ENCODE measurements at places on chromosomes 7 and 10.
A peak's percentile ranks its signal among the peaks of the same experiment; 100 is the strongest.

DNA sequence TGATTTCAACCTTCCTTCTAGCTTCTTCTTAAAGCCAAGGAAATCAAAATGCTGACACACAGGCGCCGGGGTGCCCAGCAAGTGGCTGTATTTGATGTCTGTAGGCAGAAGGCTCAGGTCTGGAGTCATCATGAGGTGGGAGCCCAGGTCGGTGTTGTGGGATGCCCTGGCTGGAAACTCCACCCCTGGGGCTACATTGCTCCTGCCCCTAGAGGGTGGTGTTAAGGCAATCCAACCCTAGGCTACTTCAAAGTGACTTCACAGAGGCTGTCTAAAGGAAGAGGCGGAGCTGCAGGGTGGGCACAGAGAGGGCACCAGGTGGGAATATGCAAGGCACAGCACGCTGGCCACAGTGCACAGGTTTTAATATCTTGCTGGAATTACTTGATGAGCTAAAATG, 200.9 kb downstream of the ADAM12 start:
- DNase-seq = no peak

DNA sequence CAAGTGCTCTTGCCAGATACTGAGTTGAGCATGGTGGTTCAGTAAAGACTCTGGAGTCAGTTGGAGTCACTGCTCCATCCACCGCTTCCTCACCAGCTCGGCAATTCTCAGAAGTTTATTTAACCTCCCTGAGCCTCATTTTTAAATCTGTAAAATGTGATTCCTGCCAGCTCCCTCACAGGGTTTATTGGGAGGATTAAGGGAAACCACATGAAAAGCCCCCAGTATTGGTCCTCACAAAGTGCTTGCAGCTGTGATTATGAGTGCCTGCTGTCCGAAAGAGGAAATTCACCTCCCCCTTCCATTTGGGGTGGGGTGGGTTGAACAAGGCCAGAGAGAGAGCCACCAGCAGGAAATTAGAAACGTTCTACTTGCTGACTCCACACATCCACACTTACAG, 99.0 kb downstream of the AOAH start:
- DNase-seq = no peak

DNA sequence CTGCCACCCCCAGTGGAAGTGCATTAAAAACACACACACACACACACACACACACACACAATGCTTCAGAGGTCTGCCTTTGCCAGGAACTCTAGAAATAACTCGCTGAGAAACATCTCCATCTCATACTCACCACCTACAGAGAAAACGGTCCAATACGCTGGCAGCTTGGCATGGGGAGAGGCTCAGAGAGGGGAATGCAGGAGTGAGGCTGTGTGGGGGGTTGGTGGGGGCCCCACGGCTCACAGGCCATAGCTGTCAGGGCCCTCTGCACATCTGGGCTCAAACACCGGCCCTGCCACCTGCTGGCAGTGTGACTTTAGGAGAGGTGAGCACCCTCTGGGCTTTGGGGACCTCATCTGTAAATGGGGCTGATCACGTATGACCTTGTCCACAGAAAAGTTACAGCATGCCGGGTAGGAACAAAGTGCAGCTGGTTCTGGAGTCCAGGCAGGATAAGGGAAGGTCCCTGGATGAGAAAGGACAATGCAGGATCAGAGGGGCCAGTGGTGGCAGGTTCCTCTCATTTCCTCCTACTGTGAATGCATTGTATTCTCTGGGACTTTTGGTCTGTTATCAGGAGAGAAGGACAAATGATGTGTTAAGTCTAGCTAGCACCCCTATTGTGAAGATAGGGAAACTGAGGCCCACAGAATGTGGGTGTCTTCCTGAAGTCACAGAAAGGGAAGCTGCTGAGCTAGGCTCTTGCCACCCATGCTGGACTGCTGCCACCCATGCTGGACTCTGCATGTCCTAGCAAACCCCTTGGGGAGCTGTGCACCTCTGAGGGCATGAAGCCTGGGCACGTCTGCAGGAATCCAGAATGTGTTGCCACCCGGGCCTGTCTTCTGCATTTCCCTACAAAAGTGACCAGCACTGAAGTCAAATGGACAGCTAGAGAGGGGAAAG, 404.6 kb downstream of the RPS24 start:
- DNase-seq = no peak

DNA sequence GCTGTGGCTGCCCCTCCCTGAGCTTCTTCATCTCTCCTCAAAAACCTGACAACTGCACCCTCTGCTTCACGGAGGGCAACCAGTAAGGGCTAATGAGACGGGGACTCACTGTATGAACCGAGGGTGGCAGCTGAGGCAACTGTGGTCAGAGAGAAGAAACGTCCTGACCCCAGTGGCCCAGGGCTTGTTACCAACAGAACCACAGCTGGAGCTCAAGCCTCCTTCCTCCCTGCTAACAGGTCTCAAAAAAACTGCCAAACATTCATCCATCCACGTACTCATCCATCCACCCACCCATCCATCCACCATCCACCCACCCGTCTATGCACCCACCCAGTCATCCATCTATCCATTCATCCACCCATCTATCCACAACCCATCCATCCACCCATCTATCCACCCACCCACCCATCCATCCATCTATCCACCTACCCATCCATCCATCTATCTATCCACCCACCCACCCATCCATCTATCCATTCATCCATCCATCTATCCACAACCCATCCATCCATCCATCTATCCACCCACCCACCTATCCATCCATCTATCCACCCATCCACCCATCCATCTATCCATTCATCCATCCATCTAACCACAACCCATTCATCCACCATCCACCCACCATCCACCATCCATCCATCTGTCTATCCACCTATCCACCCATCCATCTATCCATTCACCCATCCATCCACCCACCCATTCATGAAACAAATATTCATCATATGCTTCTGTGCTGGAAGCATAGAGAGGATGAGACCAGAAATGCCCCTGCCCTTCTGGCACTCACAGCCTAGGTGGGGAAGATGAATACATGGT, 111.7 kb downstream of the PDGFA start:
- no peak for DNase-seq

- no peak for DNase-seq
These were observed 18.7 kb downstream of the SLC25A13 start for GRCh38 chr7:96303105-96303685.

- no peak for DNase-seq
These were observed 156.3 kb upstream of the KMT2E start for GRCh38 chr7:104857458-104858425.

GRCh38 chr10:24205821-24206220, 3.1 kb upstream of the KIAA1217 start:
- DNase-seq = no peak

GRCh38 chr7:88268858-88269257, 37.8 kb downstream of the STEAP4 start:
- no peak for DNase-seq

- peak; percentile 35 for DNase-seq
These were observed 658.3 kb downstream of the SUGCT start for GRCh38 chr7:40793132-40793531.

GRCh38 chr10:103573205-103573487, 79.6 kb downstream of the NEURL1 start:
- DNase-seq = no peak

GRCh38 chr7:128389618-128390329, 20.0 kb downstream of the IMPDH1 start:
- DNase-seq = no peak

GRCh38 chr7:134561-135256, 57.7 kb upstream of the FAM20C start:
- DNase-seq = no peak

GRCh38 chr7:69182596-69183467, 415.4 kb upstream of the AUTS2 start:
- DNase-seq = no peak
